ENCODE measurements at places on chromosomes 4 and X.

GRCh38 chr4:177569434-177569833, 127.2 kb upstream of the AGA start:
- DNase-seq = peak; percentile 59

GRCh38 chr4:152968806-152969394, 32.8 kb downstream of the FHDC1 start:
- peak; percentile 61 for DNase-seq

DNA sequence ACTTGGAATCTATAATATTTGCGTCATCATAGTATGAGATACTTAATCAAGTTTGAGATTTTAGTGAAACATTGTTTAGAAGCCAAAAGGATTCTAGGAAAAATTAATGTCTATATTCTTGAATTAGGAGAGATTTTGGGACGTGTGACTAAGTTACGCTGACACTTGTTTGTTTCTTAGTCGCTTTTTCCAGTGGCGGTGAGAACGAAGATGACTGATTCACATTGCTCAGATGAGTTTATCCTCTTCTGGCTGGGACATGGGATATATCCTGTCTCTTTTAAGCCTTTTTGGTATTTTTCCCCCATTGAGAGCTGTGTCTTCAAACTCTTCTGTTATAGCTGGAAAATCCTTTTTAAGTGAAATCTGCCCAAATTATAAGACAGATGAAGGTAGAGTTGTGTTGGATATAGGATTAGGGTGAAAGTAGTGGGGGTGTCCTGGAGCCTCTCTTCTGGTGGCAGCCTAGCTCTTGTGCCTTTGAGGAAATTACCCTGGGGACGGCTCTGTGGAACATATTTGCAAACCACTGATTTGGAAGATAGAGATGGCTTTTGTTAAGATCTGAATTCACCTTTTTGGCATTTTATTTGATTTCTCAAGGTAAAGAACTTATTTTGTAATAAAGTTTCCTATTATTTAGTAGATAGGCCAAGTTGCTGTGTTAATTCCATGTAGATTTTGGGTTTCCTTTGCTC, 49.7 kb downstream of the HTT start:
- DNase-seq = no peak

GRCh38 chrX:107273795-107274194, 67.4 kb downstream of the DNAAF6 start:
- DNase-seq = no peak

GRCh38 chr4:183249854-183250253, 70.2 kb downstream of the CLDN22 start:
- DNase-seq = peak; percentile 64

GRCh38 chr4:94457692-94458106, 6.0 kb downstream of the PDLIM5 start:
- peak; percentile 69 for DNase-seq

DNA sequence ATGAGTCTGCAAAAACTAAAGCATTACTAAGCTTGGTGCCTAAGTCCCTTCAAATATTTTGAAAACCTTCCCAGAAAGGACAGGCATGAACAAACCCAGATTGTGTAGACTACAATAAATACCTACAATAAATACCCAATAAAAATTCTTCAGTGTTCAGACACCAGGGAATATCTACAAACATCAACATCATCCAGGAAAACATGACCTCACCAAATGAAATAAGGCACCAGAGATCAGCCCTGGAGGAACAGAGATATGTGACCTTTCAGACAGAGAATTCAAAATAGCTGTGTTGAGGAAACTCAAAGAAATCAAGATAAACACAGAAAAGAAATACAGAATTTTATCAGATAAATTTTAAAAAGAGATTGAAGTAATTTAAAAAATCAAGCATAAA, 57.8 kb upstream of the NLRP2B start:
- DNase-seq = no peak

- DNase-seq = no peak
These were observed 1824.7 kb downstream of the PCDH7 start for GRCh38 chr4:32544846-32545245.

- DNase-seq = peak; percentile 76
These were observed 505.6 kb downstream of the STIM2 start for GRCh38 chr4:27366104-27366823.

- DNase-seq = no peak
These were observed 74.1 kb downstream of the LDB2 start for GRCh38 chr4:16824278-16824806.

DNA sequence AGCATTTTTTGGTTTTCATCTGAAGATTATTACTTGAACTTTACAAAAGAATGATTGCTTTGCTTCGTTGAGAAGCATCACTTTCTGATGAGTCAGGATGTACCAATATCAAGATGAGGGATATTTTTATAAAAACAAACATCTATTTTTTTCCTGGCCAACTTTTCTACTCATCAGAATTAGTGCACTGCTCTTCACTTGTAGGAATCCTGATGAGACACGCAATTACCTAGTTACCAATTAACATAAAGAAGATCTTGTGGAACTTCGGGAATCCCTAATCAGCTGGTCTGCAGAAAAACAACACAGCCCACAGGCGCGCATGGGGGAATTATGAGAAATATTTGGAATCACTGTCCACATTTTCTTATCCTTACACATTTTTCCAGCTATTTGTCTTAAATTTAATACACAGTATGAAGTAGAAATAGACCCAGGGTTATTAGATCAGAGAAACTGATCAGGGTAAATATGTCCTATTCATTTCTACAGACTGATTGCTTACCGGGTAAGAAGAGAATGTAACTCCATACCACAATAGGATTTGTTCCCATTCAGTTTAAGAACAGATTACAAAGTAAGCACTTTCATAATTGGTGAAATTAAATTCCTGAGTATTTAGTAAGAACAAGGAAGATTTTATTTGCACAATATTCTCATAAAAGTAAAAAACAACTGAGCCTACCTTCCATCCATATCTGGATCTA, 50.9 kb downstream of the MFAP3L start:
- no peak for DNase-seq

DNA sequence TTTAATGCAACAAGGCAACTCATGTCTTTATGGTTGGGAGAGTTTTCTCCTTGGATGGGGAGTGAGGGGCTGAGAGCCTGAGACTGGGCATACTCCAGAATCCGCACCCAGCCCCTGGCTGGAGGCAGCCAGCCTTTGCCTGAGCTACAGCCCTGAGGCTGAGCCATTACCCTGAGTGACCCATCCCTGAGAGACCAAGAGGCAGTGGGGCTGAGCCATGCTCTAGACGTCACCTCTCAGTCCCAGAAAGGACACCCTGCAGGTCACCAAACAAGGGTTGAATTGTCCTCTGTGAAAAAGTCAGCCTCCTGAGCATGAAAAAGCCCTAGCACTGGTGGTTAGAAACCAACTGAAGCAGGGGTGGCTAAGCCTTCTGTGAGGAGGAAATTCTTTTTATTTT, 151.2 kb upstream of the GATB start:
- no peak for DNase-seq

GRCh38 chr4:148006001-148006400, 274.1 kb downstream of the ARHGAP10 start:
- DNase-seq = no peak

- peak; percentile 29 for DNase-seq
These were observed 270.2 kb downstream of the TLL1 start for GRCh38 chr4:166143227-166143626.

DNA sequence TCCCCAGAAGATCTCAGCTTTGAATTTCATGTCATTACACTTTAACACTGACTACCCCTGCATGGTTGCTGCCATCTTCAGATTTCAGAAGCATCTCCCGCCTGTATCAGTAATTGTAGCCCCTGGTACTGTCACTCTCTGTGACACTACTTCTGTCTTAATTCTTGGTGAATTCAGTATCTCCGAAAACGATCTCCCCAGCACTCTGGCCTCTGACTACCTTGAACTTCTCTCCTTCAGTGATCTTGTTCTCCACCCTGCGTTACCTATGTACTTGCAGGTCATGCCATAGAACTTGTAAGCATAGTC, 53.8 kb upstream of the ABCG2 start:
- DNase-seq = no peak

- DNase-seq = peak; percentile 54
These were observed 139.1 kb downstream of the COL4A6 start for GRCh38 chrX:108299101-108299591.

DNA sequence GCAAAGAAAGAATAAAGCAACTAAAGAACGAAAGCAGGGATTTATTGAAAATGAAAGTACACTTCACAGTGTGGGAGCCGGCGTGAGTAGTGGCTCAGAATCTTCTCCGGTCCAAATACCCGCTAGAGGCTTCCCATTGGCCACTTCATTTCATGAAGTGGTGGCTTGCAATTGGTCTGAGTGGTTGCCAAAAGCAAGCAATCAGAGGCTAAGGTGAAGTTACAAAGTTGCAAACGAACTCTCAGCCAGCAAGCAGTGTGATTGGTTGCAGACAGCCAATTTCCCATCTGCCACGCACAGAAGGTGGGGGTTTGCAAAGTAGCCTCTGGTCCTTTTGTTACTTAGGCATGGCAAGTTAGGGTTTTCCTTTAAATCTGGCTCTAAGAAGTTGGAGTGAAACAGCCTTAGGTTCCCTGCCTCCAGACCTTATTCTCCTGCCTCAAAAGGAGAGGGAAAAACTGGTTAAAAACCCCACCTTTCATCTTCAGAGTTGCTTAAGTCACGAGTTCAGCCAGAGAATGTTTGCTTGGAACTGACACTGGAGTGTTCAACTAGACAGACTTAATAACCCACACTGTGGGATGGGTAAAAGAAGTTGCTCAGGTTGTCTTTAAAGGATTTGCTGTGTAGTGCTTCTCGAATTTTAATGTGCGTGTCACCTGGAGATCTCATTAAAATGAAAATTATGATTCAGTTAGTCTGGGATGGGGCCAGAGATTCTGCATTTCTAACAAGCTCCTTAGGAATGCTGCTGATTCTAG, 6.9 kb upstream of the CLOCK start:
- DNase-seq = peak; percentile 40
